ENCODE measurements at places on chromosomes 12 and 14.

- no peak for DNase-seq
Observed at GRCh38 chr12:74610711-74611110, 73.1 kb downstream of the ATXN7L3B start.

GRCh38 chr12:14185427-14186192, 179.9 kb upstream of the ATF7IP start:
- DNase-seq, result peak; percentile 8

DNA sequence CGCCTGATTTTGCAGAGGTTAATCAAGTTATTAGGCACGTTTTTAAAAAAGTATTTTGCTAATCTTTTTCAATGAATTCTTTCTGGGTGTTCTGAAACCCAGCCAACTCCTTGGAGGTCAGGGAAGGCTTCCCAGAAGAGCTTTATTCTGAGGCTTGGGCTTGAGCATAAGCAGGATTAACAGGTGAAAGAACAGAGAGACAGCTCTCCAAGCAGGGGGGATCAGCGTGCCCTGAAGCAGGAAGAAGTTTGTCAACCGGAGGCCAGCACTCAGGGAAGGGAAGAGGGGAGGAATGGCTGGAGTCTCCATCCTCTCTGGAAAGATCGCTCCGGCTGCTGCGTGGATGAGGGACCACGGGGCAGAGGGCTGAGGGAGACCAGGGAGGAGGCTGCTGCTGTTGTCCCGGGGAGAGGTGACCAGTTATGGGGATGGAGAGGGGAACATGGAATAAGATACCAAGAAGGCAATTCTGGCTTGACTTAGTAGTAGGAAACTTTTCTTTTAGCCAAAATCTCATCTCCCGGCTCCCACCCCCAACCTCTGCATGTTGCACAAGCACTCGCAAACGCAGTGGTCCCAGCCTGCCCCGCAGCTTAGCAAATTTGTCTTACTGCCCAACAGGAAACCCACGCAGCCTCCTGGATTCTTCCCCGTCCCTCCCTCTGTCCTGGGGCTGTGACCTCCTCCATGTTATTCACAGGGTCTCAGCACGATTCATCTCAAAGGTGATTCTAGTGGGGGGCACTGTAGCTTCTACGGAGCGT, 1.1 kb upstream of the SSH1 start:
- DNase-seq, result no peak

- DNase-seq, result peak; percentile 85
Observed at GRCh38 chr12:69415471-69416275, 54.5 kb upstream of the FRS2 start.

- no peak for DNase-seq
Observed at GRCh38 chr14:55136241-55136640, 7.2 kb downstream of the LGALS3 start.

DNA sequence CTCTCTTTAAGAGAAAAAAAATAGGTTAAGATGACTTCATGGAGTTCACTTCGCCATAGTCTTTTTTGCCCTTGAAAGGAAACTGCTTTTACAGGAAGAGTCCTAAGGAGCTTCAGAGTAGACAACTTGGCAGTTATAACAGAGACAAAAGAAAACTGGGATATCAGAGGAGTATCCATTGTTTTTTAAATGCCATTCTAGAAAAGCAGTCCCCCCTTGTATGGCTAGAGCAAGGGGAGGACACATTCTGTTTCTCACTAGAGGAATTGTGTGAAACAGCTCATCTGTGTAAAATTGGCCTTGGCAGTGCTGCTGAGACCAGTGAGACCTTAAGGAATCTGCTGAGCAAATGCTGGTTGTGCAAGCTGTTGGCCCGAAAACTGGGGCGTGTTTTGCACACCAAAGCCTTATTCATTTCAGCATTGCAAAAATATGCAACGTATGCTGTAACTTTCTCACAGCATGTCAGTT, 128.0 kb downstream of the GPR135 start:
- DNase-seq, result peak; percentile 21

- no peak for DNase-seq
Observed at GRCh38 chr12:67697443-67697842, 48.9 kb downstream of the DYRK2 start.

DNA sequence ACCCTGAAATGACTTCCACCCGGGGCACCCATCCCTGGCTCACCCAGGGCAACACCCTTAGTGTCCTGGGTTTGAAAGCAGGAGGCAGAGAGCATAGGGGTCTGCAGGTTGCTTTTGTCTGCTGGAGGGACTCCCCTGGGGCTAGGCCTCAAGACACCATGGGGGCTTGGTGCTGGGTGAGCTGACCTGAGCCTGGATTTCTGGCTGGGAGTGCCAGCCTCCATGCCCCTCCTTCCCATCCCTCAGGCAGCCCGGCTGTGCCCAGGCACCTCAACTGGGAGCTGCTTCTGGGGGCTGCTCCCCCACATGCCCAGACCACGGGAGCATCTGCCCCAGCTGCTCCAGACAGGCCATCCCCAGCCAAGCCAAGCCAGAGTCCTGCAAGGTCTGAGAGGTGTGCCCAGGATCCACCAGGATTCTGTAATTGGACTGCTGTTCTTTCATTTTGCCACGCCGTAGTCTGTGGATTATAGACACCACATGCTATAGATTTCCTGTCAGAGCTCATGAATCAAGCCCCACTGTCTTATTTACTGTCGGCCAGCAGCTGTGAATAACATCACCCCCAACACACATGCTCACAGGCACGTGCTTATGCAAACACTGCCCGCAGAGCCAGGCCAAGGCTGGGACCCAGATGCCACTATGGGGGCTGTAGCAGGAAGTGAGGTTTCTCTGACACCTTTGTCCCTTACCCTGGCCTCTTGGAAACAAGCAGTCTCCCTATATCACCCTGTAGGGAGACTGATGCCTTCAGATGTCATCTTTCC, 29.4 kb upstream of the ESRRB start:
- no peak for DNase-seq

- no peak for DNase-seq
Observed at GRCh38 chr12:44127966-44128710, 292.3 kb downstream of the TMEM117 start.

GRCh38 chr12:107525719-107526554, 159.7 kb upstream of the PWP1 start:
- no peak for DNase-seq

DNA sequence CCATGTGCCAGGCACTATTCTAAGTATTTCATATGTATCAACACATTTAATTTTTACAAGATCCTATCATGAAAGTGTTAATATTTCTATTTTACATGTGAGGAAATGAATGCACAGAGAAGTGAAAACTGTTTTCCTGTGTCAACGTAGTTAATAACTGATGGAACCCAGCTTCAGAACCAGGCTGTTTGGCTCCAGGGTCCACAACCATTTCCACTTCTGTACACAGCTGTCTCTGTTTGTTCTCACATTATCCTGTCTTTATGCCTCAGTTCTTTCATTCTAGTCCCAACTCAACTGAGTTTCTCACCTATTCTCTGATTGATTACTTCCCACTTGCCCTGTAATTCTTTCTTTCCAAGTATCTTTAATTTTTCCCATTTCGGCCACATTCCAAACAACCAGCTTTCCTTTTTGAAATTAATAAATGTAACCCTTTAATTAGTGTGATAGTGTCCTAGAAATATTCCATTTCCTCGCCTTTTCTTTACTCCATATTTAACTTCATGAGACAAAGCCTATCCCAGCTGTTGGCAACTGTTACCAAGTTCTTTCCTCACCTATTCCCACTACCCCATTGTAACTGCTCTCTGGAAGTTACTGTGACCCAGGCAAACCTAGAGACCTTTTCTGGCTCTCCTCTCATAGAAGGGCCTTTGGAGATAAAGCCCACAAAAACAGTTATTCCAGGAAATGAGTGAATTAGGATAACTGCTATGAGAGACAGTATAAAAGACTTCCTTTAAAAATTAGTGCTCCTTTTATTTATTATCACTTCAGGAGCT, 218.7 kb downstream of the RASSF9 start:
- no peak for DNase-seq

DNA sequence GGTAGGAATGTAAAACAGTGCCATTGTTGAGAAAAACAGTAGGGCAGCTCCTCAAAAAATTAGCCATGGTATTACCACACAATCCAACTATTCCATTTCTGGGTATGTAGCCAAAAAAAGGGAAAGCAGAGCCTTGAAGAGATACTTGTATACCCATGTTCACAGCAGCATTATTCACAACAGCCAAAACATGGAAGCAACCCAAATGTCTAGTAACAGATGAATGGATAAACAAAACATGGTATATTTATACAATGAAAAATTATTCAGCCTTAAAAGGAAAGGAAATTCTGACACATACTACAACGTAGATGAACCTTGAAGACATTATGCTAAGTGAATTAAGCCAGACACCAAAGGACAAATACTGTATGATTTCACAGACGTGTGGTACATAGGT, 67.6 kb upstream of the GNG2 start:
- DNase-seq, result no peak

DNA sequence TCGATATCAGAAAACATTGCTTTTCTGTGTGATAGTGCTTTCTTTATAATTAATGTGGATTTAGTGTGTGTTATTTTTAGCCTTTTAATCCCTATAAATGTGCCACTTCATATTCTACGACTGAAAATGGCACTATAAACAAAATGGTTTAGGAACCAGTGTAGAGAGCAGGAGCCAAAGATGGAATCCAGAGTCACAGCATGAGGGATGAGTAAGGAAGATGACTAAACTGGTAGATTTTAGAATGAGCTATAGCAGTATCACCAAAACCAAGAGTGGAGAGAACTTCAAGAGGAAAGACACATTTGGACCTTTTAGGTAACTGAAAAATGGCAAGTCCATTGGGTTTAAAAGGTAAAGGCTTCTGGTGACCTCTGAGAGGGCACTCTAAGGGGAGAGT, 887.2 kb downstream of the NRXN3 start:
- DNase-seq, result no peak

DNA sequence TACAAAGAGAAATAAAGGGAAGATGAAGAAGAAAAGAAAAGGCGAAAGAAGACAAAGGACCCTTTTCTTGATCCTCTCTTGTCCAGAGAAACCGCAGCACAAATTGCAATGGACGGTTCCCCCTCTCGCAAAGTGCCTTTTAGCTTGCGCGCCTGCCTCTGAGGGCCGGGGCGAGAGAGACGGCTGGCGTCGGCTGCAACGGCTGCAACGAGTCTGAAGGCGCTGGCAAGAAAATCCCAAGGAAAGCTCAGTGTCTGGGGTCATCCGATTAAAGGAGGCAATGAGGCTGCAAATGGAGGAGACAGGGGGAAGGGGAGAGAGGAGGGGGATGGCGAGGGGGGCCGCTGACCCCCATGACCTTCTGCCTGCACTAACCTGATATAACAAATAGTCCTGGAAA, 671.5 kb downstream of the MED13L start:
- no peak for DNase-seq

- no peak for DNase-seq
Observed at GRCh38 chr14:21255385-21256101, 13.7 kb downstream of the HNRNPC start.

GRCh38 chr14:57583396-57583795, 89.7 kb upstream of the CCDC198 start:
- no peak for DNase-seq

DNA sequence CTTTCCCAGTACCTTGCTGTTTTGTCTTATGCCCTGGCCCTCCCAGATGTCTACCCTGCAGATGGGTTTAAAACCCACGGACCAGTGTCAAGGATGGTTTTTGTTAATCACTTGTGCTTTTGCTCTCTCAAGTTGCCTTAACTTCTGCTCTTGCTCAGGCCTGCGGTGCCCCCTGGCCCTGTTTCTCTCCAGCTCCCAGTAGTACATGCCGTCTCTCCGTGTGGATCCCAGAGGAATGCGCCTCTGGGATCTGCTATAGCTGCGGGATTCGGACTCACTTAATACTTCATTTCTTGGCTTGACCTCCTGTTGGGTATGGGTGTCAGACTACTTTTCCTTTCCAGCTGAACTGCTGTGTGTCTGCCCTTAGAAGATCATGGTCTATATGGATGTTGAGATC, 14.5 kb downstream of the PLEKHG3 start:
- no peak for DNase-seq

- no peak for DNase-seq
Observed at GRCh38 chr14:69373104-69373503, 25.0 kb downstream of the ERH start.

- DNase-seq, result no peak
Observed at GRCh38 chr12:53221203-53222080, 10.6 kb downstream of the RARG start.

GRCh38 chr12:122841544-122842321, 6.5 kb downstream of the HIP1R start:
- DNase-seq, result no peak

- no peak for DNase-seq
Observed at GRCh38 chr14:38143170-38143569, 64.5 kb upstream of the SSTR1 start.

GRCh38 chr14:95498622-95499353, 17.7 kb downstream of the SYNE3 start:
- DNase-seq, result no peak

DNA sequence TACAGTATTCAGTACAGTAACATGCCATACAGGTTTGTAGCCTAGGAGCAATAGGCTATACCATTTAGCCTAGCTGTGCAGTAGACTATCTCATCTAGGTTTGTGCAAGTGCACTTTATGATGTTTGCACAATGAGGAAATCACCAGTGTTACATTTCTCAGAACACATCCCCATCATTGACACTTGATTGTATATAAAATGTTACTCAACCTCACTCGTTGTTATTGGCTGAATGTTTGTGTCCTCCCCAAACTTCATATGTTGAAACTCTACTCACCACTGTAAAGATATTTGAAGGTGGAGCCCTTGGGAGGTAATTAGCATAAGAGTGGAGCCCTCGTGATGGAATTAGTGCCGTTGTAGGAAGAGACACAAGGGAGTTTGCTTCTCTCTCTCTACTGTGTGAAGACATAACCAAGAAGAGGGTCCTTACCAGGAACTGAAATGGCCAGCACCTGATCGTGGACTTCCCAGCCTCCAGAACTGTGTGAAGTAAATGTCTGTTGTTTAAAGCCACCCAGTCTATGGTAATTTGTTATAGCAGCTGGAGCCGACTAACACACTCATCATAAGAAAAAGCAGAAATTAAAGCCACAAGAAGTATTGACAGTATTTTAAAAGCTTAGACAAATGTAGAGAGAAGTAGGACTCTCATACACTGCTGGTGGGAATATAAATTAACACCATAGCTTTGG, 3.2 kb upstream of the MED13L start:
- DNase-seq, result no peak

DNA sequence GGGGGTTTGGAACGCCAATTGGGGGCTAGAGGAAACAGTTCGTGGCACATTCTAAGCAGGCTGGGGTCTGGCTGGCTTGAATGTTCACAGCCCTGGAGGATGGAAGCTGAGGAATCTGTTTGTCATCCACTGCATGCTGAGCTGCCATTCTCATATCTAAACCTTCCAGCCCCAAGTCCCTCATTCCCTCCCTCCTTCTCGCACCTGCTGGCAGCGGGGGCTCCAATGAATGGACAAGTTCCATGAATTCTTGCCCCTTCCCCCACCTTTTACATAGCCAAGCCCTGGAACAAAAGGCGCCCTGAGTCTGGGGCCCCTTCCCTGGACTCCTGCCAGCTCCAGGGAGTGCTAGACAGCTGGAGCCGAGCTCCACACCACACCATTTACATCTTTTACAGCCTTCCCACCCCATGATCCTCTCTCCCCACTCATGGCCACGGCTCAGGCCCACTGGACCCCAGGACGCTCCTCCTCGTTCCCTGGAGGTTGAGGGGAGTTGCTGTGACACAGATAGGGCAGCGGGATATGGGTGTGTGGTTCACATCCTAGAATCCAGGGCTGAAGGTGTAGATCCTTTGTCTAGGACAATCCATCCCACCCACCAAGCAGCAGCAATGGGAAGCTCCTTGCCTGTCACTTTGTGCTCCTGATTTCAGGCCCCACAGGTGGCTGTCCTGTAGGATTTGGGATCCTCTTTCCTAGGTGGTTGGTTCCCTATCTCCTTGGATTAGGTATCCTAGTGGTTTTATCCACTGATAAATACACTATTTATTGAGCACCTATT, 21.7 kb upstream of the VRTN start:
- no peak for DNase-seq

GRCh38 chr14:55754871-55755270, 174.9 kb downstream of the KTN1 start:
- DNase-seq, result no peak

Measured in stromal cell of bone marrow (primary cell).